ENCODE measurements at places on chromosomes 3 and 15.

DNA sequence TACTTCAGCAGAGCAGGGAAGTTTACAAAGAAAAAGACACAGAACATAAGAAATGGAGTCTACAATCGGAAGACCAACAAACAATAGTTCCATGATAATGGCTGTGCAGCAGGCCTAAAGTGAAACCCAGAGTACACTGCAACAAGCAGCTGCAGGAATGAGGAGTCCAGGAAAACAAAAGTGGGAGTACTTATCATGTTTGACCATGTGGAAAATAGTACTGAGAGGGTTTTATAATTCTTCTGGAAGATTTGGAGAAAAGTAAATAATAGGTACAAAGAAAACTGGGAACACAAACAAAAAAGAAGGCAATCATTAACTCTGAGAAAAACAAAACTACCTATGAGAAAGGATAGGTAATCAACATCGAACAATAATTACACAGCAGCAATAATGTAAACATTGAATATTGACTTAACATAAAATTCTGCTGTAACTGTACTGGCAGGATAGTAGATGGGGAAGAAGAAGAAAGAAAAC lies 87.5 kb downstream of the NEK10 start:
- DNase-seq = no peak

- no peak for DNase-seq
These were observed 45.4 kb downstream of the ARHGAP11B start for GRCh38 chr15:30671309-30671708.

DNA sequence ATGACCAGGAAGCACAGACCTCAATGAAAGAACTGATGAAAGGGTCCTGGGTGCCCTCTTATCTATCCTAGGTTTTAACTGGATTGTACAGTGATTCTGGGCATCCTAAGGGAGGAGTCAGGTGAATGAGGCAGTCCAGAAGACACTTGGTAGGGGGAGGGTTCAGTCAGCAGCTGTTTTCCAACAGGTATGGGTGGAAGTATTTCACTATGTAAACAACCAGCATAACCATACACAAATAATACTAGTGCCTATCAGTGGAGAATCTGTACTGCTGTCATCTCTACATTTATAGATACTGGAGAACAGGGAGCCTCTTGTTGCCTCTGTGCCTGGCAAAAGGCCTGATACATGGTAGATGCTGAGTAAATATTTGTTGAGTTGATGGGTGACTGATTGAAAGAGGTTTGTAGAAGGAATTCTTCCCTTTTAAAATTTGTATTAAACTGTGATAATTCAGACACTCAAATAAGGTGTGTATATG lies 328.5 kb downstream of the RBMS3 start:
- no peak for DNase-seq

GRCh38 chr3:147418371-147418781 lies 9.2 kb downstream of the ZIC1 start:
- no peak for DNase-seq

GRCh38 chr3:66338927-66339326 lies 118.1 kb downstream of the SLC25A26 start:
- DNase-seq = no peak

GRCh38 chr15:93290618-93290946 lies 201.6 kb upstream of the RGMA start:
- DNase-seq = no peak

GRCh38 chr15:100759698-100760356 lies 119.8 kb upstream of the ALDH1A3 start:
- no peak for DNase-seq

- no peak for DNase-seq
These were observed 16.3 kb downstream of the CX3CR1 start for GRCh38 chr3:39263576-39263975.

Data from germinal center (tissue), 1 donor.